Fibroblast of mammary gland (primary cell): ENCODE measurements at places on chromosomes 6 and 20.

GRCh38 chr6:80789912-80790570 lies 683.6 kb downstream of the BCKDHB start:
- peak; percentile 61 for DNase-seq

- DNase-seq: no peak
These were observed 4.9 kb downstream of the TOMM34 start for GRCh38 chr20:44955270-44955669.

GRCh38 chr6:44474643-44475042 lies 87.1 kb downstream of the CDC5L start:
- no peak for DNase-seq

DNA sequence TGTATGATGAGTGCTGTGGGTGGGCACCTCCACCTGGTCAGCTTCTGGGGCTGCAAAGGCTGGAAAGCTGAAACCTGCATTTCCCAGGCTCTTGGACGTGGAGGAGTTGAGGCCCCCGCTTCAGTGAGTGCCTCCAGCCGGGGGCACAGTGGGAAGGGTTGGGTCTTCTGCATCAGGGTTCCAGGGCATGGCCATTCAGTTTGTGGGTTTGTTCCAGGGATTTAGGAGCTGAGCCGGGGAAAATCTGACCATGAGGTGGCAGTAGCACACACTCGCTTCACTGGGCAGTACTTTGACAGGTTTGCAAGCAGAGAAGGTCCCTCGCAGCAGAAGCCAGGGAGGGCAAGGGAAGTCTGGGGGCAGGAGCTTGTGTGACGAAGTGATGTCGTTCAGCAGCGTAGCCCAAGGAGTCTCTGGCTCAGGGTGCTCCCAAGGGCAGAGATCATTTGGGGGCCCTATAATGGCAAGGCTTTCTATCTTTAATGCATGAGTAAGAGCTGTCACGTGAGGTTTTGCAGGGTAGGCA lies 69.5 kb upstream of the SULF2 start:
- DNase-seq: peak; percentile 61

DNA sequence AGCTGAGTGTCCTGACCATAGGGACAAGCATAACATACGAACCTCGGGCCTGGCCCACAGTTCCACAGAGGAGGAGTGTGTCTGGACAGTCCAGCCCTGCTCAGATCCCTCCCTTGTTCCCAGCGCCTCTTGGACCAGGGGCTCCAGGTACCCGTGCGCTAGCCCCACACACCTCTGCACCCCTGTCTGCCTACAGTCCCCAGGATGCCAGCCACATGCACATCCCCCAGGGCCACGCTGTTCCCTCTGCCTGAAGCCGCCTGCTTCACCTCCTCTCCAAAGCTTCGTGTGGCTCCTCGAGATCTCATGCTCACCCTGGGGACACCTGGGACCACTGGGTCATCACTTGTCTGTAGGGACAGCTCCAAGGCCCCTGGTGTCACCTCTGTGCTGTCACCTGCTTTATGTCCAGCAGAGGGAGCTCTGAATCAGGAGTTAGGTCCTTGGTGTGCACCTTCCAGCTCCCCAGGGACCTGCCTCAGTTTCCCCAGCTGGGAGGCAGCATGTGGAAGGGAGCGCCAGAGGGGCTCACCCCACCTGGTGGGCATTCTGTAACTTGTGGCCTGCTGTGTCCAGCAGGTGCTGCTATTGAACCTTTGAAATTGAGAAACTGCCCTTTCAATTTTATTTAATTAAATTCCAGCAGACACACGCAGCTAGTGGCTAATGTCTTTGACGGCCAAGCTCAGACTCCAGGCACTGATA lies 7.3 kb upstream of the YTHDF1 start:
- DNase-seq: peak; percentile 38

- DNase-seq: no peak
These were observed 46.8 kb upstream of the SIRPA start for GRCh38 chr20:1848373-1848772.

DNA sequence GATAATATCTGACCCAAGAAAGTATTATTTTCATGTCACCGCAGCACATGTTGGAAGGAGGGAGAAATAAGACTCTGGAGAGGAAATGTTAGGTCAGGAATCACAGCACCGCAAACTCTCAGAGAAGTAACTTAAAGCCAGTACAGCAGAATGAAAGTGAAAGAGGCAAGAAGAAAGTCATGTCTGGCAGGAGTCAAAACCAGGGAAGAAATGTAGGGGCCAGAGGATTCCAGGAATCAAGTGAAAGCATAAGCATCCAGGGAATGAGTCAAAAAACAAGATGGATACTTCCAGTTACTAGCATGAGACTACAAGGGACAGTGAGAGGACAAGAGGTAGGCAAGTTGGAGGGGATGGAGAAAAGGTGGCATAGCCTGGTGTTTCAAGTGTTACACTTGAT lies 80.4 kb downstream of the AK9 start:
- DNase-seq: peak; percentile 18

- no peak for DNase-seq
These were observed 61.5 kb upstream of the RIPOR2 start for GRCh38 chr6:24997231-24997630.

DNA sequence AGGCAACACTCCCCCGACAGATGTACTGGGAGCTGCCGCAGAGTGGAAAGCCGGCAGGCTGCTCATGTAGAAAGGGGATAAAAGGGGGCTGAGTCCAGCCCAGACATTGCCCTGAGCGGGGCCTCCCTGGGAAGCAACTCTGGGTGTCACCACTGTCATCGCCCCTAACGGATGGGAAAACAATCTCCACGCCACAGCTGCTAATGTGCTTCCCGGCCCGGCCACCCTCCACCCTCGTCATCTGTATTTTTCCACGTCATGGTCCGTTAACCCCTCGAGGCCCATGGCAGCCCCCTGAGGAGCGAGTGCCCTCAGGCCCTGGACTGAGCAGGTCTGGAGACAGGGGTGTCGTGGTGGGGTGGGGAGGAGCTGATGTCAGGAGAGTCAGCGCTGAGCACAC lies 227.4 kb downstream of the DLL1 start:
- DNase-seq: no peak
